ENCODE measurements at places on chromosomes 1 and 21.
A peak's percentile ranks its signal among the peaks of the same experiment; 100 is the strongest.

- no peak for DNase-seq
Observed at GRCh38 chr1:160256396-160257046, 5.8 kb downstream of the DCAF8 start.

DNA sequence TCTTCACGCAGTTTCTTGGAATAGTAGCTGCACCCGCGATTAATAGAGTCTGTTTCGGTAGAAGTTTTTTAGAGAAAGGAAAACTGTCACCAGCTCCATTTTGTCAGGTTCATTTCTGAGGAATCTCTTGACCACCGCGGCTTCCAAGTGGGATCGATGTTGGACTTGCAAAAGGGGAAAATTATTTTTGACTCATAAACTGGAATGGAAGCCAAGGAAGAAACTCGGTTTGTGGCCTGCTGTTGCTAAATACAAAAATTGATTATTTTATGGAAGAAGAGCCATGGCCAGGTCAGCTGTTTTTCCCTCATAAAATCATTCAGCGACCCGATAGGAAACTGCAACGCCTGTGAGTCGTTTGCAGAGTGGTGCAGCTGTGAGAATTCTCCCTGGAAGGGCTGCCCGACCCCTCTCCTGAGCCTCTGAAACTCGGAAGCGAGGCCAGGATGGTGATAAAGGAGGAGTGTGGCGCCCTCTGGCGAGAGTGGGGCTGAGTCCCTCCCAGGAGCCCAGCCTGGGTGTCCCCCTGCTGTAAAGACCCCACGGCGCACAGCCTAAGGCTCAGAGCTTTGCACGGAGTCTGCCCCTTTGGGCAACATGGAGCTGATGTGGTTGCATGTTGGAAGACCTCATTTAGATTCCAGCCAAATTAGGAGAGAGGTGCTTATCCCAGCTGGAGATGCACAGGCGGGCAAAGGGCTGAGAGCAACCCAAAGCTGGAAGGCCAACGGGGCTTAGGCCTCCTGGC lies 83.6 kb upstream of the SLC25A33 start:
- no peak for DNase-seq

GRCh38 chr1:114715952-114716303 lies 643 bp downstream of the NRAS start:
- no peak for DNase-seq

DNA sequence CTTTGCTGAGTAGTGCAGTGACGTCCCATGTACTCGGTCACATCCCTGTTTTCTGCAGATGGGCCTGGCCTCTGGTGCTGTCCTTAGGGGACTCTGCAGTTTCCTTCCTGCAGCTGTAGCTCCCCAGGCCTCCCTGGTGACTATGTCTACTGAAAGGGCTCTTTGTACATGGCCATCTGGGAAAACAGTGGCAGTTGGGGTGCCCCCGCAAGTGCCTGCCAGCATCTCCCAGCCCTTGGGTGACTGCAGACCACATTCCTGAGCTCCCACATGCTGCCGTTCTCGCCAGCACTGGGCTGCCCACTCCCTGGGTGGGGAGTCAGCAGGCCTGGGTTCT lies 37.5 kb upstream of the KCNA10 start:
- DNase-seq, result no peak

DNA sequence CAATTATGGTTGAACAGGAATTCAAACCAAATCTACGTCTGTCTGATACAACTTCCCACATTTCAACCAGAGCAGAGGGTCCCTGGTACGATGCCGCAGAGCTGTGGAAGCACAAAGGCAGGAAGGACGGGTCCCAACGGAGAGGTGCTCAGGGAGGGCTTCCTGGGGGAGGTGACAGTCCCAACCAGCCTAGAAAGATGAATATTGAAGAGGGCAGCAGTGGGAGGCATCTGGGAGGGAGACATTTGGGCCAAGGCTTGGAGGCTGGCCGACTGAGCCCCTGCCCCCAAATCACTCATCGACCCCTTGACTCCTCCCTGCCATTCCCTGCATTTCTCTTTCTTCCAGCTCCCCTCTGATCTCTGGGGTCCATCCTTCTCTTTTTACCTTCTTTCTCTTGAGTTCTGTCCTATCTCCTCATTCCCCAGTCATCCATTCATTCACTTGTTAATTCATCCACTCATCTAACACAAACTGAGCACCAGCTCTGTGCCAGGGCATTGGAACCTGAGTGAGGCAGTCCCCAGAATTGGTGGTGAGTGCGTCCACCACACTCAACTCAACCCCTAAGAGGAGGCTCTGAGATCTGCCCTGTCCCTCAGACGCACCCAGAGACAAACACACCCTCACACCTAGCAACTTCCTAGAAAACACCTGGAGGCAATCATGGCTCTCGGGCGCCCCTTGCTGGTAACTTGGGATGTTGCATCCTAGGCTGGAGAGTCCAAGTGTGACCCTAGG lies 13.2 kb upstream of the CELA3B start:
- no peak for DNase-seq

DNA sequence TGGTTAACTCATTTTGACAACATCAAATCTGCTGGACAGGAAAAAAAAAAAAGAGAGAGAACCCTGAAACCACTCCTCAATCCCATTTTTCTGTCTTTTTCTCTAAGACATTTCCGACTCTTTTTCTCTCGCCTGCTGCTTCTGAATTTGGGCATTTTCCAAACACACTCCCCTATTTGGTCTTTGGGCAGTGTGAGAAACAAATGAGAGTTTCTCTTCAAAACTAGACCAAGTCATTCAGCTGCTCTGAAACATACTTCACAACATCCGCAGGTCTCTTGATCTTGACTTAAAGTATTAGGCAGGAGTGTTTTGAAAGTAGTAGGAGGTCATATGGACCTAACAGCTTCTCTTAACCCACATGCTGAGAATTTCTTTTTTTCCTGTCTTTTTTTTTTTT lies 364.8 kb upstream of the ESRRG start:
- no peak for DNase-seq

- no peak for DNase-seq
Observed at GRCh38 chr1:241702442-241703373, 50.6 kb downstream of the WDR64 start.

- no peak for DNase-seq
Observed at GRCh38 chr1:1826356-1827088, 48.3 kb upstream of the NADK start.

DNA sequence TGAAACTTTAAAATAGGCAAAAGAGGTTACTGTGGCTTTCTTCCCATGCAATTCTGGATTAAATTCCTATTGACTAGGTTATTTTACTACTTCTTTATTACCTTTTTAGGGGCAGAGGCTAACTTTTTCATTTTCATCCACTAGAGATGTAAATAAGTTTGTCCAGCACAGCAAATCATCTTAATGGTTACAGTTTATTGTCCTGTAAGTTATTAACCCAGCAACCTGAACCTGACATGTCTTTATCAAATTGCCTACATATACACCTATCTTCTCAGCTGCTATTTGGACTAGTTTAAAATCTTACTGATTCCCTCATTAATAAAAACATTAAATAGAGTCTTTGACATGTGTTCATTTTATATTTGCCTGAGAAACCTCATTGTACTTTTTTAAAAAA lies 6.9 kb upstream of the SCYL3 start:
- DNase-seq, result no peak

DNA sequence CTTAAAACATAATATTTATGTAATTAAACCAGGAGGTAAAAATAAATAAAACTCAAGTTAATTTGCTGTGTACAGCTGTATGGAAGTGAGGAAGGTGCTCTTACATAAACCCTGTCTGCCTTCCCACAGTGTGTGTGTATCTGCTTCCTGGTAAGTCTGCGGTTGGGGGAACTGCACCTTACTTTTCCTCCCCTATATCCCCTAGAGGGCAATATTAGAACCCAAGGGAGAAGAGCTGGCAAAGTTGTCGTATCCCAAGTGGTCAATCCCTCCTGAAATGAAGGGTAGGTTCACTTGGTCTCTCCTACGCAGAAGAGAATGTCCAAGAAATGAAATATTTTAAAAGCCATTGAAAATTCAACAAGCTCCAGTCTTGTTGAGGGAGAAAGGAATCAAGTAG lies 17.8 kb upstream of the JAK1 start:
- peak; percentile 17 for DNase-seq

GRCh38 chr1:151011154-151011850 lies 3.1 kb downstream of the PRUNE1 start:
- DNase-seq, result no peak

- DNase-seq, result no peak
Observed at GRCh38 chr1:230148126-230148652, 81.2 kb downstream of the GALNT2 start.

GRCh38 chr1:228018125-228018398 lies 11.3 kb downstream of the WNT3A start:
- no peak for DNase-seq

DNA sequence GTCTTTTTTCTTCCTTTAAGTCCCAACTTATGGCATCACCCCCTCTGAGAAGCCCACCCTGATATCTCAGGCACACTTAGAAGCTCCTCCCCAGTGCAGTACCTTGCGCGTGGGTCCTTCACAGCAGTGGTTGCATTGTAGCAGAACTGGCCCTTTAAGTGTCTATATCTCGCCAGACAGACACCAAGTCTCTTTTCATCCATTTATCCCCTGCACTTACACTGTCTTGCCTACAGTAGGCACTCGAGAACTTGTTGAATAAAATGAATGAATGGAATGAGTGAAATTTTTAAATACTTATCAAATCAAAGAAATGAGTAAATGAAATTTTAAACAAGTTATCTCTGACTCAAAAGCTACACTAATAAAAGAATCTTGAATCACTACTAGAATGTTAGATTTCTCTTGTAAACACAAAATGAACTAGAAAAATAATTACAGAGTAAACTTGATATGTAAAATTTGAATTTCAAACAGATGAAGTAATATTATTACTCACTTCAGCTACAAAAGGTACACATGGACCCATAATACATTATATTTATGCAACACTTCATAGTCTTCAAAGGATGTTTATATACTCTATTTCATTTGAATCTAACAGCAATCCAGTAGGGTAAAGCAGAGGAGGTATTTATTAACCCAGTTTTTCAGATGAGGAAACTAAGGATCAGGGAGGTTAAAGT lies 54.7 kb upstream of the MAN1A2 start:
- DNase-seq, result peak; percentile 18

- no peak for DNase-seq
Observed at GRCh38 chr1:32997381-32997891, 32.8 kb upstream of the RNF19B start.

DNA sequence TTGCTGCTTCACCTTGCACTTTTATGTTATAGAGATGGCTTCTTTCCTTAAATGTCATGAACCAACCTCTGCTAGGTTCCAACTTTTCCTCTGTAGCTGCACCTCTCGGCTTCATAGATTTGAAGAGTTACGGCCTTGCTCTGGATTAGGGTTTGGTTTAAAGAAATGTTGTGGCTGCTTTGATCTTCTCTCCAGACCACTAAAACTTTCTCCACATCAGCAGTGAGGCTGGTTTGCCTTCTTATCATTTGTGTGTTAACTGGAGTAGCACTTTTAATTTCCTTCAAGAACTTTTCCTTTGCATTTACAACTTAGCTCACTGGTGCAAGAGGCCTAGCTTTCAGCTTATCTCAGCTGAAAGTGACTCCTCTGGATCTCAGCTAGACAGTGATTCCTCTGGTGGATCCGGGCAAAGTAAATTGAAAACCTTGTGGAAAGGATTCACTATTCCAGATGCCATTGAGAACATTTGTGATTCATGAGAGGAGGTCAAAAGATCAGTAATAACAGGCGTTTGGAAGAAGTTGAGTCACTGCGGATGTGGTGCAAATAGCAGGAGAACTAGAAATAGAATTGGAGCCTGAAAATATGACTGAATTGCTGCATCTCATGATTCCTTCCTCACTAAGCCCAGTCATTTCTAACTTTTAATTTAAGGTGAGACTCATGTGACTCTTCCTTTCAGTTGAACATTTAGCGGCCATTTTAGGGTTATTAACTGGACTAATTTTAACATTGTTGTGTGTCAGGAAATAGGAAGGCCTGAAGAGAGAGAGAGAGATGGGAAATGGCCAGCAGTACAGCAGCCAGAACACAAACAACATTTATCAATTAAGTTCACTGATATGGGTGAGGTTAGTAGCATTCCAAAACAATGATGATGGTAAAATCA lies 16.2 kb upstream of the RGS1 start:
- no peak for DNase-seq

DNA sequence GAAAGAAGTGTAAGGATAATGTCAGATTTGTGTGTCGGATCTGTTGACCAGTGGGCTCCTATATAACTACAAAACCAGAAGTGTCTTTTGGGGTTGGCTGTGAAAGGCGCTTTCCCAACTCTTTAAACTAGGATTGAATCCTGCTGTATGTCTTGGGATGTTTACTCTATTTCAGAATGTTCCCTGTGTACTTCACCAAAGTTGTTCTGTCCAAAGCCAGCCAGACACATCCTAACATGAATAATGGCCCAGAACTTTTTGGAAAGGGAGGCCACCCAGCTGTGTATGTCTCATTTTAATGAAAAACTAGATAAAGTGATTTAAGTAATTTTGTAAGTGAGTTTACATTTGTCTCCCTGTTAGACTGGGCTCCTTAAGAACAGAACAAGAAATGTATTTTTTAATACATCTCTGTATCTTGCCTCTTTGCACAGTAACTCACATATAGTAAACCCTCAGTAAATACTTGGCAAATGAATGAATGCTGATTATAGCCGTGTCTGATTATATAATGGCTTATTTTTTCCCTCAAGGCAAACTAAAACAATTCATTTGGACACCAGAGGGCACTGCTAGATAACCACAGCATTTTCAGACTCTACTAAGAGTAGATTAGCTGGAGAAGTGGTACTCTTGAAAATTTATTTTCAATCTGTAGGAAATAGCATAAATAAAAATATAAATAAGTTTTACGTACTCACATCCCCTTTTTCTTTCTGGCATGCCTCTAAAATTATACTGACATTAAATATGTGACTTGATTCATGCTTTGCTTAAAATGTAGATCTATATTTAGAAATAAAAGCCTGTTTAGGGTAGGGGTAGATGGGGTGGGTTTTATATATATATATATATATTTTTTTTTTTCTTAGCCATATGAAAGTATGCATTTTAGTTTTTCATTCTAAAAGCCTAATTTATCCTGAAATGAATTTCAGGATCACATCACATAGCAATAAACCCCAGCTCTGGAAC lies 23.8 kb downstream of the TSEN15 start:
- DNase-seq, result peak; percentile 9

- DNase-seq, result no peak
Observed at GRCh38 chr1:239458144-239458500, 71.8 kb downstream of the CHRM3 start.

- no peak for DNase-seq
Observed at GRCh38 chr1:96703186-96703585, 18.4 kb upstream of the PTBP2 start.
